Midbrain (tissue), 1 donor: ENCODE measurements at places on chromosomes 3 and 15.

DNA sequence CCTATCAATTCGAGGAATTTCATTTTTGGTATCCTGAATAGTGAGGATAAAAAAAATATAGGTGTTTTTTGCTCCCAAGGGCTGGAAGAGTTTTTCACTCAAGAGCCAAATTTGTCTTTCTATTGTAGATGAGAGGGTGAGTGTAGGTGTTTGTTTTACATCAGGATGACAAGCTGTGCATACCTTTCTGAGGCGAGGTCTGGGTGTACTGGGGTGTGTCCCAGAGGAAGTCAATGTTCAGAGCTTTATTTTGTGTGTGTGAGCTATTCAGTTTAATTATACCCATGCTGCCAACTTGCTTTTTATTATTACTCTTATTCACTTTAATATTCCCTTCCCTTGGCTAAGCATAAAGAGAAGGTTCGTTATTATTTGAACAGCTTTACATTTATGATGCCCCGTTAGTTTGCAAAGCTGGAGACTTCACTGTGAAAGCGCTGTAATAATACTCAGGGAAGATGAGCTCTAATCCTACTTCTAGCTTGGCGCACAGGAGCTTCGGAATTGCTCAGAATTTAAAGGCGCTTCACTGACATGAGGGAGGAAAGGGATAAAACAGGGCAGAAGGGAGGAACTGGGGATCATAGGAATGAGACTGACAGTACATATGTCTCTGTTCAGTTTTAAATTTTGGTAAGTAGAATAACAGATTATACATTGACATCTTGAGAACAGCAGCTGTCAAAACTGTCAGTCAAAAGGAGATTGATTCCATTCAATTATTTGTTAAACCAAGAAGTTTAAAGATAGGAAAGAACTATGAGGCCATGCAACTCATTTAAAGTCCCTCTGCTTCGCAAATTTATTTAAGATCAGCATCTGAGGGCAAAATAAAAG, 117.7 kb upstream of the TP63 start:
- no peak for DNase-seq

- no peak for DNase-seq
Observed at GRCh38 chr3:22263042-22263441, 512.0 kb upstream of the ZNF385D start.

DNA sequence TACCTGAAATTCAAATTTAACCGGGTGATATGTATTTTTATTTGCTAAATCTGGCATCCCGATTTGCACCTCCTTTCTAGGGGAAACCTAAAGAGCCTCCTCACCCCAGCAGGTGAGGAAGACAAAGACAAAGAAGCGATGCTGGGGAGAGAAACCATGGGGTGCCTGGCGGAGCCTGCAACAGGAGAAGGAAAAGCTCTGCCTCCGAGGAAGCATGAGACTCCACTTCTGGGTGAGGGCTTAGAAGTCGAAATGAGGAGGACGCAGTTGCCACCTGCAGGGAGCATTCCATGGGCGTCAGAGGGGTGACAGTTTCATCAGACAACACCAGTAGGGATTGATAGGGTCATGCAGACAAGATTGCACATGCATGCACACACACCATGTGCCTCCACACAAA, 30.5 kb upstream of the LYZL4 start:
- DNase-seq: no peak

DNA sequence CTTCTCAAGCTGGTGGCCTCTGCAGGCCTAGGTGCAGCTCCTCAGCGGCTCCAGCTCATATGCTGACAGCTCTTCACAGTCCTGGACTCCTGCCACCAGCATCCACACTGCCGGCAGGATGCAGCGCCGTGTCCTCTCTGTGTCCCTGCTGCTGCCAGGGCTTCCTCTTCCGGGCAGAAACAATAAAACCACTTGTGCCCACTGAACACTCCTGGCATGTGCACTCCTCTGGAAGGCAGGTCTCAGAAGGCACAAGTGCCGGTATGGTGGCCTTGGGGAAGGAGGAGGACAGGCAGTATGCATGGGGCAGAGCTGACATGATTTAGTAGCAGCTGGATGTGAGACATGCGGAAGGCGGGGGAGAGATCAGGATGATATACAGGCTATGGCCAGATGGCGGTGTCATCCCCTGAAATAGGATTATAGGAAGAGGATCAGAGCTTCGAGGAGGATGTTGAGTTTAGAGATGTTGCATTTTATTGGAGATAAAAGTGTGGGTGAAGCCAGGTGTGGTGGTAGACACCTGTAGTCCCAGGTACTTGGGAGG, 7.5 kb upstream of the MAN2A2 start:
- peak; percentile 68 for DNase-seq

DNA sequence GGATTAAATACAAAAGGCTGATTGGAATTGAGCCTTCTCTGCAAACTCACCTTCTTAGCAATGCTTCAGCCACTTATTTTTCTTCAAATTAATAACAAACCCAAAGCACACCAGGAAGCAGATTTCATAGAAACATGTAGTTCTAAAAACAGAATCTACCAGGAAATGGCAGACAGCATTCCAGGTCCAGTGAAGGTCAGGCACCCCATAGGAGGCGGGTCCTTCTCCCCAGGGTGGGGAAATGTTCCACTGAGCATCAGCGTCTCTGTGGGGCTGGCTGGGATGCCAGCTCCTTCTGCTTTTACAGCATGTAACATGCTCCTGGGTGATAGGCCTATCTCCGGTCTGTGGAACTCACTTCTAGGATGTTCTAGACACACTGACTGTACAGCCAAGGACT, 49.2 kb downstream of the CTNNB1 start:
- DNase-seq: no peak

- DNase-seq: no peak
Observed at GRCh38 chr3:145266368-145266767, 894.6 kb downstream of the PLOD2 start.

- DNase-seq: peak; percentile 23
Observed at GRCh38 chr15:82051664-82052063, 5.8 kb upstream of the MEX3B start.

GRCh38 chr3:179558742-179559364, 3.9 kb upstream of the ACTL6A start:
- DNase-seq: peak; percentile 74

DNA sequence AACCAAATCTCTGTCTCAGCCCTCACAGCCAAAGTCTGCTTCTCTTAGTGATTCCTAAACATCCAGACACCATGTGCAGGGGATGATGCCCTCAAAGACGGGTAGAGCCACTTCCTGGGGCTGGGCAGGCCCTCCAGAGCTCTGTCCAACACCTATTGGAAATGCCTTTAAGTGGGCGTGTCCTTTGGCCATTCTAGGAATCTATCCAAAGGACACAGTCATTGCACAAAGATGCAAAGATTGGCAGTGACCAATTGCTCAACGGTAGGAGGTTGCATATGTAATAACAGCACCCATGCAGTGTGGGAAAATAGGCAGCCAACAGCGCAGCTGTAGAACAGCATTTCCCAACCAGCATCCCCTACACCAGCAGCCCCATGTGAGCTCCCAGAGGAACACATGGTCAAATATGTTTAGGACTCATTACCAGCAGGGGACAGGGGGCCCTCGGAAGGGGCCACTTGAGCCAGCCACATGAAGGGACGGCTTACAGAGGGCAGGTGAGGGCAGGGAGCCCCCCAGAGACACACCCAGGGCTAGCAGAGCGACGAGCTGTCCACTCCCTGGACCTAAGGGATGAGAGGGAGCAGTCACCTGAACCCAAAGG, 142.8 kb upstream of the IQSEC1 start:
- no peak for DNase-seq

GRCh38 chr3:186166036-186166435, 57.1 kb upstream of the ETV5 start:
- no peak for DNase-seq

DNA sequence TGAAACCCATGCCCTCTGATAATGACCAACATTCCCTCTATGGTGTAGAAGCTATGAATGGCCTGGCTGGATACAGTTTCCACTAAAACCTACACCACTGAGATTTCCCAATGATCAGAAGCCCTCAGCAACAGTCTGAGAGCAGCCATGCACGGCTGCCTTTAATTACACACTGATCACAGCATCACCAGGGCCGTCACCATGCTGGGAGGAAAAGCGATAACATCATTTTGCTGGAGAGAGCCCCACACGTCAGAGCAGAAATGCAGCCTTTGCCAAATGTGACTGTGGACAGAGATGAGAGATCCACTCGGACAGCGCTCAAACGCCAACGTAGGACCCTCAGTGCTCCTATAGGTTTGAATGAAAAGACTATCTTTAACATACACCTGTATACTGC, 135.0 kb downstream of the XXYLT1 start:
- no peak for DNase-seq

DNA sequence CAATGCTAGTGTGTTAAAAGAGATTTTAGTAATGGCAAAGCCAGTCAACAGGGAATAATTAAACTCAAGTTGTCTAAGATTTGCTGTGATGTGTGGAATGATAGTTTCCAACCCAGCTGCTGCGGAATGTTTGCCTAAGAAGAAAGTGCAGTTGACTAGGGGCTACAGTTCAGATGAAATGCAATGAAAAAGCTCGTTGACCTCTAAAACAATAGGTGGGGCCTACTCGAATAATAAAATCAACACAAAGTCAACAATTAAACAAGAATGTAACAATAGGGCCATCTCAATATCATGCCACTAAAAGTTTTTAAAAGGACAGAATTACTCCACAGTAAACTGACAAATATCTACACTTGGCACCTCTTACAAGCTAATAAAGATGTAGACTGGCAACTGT, 484.2 kb downstream of the MECOM start:
- no peak for DNase-seq

DNA sequence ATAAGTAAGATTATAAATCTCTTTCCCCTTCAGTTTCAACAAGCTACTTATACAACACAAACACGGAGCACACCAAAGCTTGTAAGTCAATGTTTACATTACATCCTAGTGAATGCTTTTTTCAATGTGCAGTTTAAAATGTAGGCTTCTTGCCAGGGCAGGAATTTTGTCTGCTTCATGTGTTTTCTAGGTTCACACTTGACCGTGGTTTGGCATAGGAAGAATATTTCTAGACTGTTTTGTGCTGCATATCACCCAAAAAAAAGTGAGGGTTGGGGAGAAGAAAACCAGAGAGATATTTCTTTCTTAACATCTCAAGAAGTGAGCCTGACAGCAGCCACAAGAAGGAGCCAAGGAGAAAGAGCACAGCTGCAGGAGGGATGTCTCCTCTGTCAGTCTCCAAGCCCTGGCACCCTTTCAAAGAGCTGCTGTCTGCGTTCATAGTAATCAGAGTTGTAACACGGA, 255.8 kb downstream of the MEIS2 start:
- no peak for DNase-seq

GRCh38 chr15:71294251-71294910, 179.1 kb downstream of the THSD4 start:
- DNase-seq: no peak

DNA sequence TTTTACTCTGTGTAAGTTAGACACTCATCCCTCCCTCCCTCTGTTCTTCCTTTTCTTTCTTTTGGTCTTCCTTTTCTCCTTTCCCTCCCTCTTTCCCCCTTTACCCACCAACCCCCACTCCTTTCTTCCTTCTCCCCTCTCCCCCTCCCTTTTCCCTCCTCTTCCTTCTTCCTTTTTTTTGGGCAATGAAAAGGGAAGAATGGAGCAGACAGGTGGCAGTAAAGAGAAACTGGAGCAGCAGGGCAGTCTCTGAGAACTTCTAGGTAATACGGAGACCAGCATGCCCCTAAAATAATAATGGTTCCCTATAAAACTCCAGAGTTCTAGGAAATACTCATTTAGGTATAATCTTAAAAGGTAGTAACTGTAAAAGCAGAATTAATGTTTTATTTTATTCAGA, 11.4 kb upstream of the GPR171 start:
- no peak for DNase-seq

DNA sequence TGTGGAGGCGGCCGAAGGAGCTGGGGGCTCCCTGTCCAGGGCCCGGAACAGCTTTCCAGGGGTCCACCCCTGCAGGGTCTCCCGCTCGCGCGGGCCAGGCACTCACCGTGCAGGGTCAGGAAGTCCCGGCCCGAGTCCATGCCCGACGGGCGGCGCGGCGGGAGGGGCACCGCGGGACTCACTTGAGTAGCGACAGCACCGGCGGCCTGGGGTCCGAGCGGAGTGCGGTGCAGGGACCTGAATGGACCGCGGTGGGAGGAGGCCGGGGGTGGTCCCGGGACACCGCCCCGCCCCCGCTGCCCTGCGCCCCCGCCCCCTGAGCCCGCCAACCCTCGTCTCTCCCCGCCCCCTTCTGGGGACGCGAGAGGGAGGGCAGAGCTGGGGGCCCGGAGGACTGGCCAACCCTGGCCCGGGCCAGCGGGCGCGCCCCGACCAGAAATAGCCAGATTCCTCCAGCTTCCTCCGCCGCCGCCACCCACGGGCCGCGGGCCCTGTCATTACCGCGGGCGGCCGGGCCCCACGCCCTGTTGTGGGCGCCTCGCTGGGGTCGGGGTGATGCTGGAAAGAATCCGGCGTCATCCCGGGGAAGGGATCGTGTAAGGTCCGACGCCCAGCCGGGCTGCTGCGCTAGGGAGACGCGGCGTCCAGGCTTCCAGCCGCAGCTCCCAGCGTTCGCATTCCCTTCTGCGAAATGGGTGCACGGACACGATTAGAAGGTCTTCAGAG, at the start of gene PLCD1:
Gene PLCD1 (minus strand): TSS at position 243 of the 726 bp plus-strand sequence. CDS start 103 bp downstream, at position 140.
- DNase-seq: peak; percentile 52

DNA sequence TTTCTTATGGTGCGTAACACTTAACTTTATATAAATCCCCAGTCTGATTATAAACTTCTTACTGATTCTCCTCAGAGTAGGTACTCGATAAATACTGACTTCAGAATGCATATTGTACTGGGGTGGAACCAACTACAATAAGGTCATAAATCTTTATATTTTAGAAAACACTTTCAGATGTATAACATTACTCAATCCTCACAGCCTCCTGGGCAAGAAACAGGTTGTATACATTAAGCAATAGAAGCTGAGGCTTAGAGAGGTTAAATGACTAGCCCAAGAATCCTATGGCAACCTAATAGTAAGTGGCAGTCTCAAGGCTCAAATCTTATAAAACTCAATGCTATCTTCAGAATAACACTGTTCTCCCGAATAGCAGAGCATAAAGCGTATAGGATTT, 9.1 kb downstream of the VPS13C start:
- no peak for DNase-seq

DNA sequence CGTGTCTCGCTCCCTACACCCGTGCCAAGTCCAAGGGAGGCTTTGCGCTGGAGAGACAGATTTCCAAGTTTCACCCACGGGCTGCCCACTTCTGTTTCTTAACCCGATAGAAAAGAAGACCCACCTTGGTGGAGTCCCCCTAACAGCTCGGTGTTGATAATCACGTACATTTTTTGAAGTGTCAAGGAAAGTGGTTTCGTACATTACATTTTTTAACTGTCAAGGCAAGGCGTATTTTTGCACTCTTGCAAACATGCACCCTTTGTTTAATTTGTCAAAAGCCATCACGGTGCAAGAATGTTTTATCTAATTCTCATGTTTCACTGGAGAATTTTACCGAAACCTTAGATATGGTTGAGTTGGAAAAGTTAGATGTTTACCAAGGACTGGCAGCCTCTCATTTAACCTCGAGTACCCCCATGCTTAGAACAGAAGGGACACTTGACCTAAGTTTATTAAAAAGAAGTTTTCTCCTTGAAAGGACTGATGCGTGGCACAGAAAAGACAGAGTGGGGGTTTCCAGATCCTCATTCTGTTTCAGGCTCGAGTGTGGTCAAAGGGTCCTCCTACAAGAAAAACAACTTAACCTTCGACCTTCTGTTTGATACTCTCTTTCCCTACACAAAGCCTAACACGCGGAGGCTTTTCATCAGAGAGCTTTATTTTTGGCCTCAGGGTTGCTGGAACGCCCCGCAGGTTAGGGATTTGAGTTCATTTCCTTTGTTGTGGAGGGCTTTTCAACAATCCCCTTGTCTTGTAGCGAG, 882 bp downstream of the GXYLT2 start:
- DNase-seq: peak; percentile 63
